ENCODE measurements at places on chromosomes 11 and 22. TPM values are rescaled to one million over a fixed set of nuclear protein-coding genes. Genes with fewer than 3 reads are reported as not detected.

GLYATL2 gene
- total RNA-seq = not detected

NRXN2 gene
- total RNA-seq = not detected

SLC22A8 gene
- not detected for total RNA-seq

PRDM11 gene
- 1.4 TPM for total RNA-seq

GRCh38 chr11:78829146-78829545 lies 254.5 kb upstream of the NARS2 start:
- no peak overlapping the region for H3K4me3 ChIP-seq
- H3K27ac ChIP-seq = no peak overlapping the region
- DNase-seq = no peak

GRCh38 chr11:128948583-128948982 lies 5.9 kb upstream of the TP53AIP1 start:
- no peak for DNase-seq
- no peak overlapping the region for H3K4me3 ChIP-seq
- no peaks in the 10 kb centered on the region for H3K36me3 ChIP-seq
- peaks cover 25% of the 10 kb centered on the region for H3K27me3 ChIP-seq
- H3K4me1 ChIP-seq = no peaks in the 10 kb centered on the region

GRCh38 chr22:44108806-44109385 lies 71.8 kb upstream of the PARVG start:
- H3K4me3 ChIP-seq = no peak overlapping the region
- H3K27me3 ChIP-seq = no peaks in the 10 kb centered on the region
- H3K36me3 ChIP-seq = peaks cover 7% of the 10 kb centered on the region
- no peak overlapping the region for H3K27ac ChIP-seq

Data from activated CD4-positive, alpha-beta T cell treated with anti-CD3 and anti-CD28 coated beads, Interleukin-2, amount 10 ng/mL, durations not matched to agents 24 days and 14 days (primary cell).